KG1 (cell line): ENCODE measurements at places on chromosomes 16 and 17.

DNA sequence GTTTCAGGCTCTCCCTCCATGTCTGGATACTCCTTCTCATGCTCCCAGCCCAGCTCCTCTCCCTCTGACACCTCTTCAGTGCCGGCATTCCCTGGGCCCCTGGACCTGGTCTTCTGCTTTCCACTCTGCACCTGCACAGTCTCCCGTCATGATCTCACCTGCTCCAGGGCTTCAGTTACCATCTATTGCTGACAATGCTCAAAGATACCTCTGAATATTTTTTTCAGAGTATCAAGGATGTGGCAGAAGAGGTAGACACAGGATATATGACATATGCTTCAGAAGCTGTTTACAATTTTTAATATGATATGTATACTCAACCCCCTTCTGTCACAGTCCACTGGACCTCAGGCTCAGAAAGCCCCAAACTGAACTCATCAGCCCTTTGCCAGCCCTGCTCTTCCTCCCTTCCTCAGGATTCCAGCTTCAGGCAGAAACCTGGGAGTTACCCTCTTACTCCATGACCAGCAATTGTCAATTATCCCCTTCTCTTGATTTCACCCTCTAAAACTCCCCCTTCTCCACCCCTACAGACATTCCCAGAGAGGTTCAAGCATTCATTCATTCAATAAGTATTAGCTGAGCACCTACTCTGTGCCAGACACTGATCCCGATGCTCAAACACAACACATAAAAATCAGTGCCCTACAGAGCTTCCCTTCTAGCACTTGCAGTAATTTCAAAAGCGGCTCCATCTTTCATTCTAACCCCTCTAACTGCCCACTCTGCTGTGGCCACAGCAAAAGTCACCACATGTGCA is 7.8 kb upstream of the MLLT6 start:
- DNase-seq: no peak

DNA sequence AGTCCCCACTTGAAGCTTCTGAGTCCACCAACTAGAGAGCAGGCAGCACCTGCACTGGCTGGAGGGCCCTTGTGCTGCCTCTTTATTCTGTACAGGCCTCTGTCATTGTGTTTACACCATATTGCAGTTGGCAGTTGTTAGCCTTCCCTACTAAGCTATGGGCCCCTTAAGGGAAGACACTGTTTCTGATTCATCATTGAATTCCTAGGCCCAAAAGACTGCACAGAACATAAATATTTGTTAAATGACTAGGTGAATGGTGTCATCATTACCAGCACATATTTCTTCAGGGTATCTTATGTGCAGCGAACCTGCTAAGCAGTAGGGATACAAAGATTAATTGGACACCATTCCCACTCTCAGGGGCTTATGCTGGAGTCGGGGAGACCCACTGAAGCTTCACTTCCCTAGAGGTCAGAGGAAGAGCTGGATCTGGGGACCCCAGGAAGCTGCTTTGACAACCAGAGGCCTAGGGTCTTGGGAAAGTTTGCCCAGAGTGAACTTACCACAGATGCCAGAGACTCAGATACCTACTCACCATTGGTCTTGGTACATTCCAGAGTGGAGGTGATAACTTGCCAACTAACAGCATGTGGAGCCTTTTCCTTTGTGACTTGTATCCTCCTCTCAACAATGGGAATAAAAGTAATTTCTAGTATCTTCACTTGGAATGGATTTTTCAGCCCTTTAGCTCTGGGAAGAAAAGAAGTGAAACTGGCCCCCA is 28.7 kb upstream of the DDX52 start:
- no peak for DNase-seq

- DNase-seq: no peak
Measured at GRCh38 chr16:46569231-46569735, 51.9 kb downstream of the SHCBP1 start.

DNA sequence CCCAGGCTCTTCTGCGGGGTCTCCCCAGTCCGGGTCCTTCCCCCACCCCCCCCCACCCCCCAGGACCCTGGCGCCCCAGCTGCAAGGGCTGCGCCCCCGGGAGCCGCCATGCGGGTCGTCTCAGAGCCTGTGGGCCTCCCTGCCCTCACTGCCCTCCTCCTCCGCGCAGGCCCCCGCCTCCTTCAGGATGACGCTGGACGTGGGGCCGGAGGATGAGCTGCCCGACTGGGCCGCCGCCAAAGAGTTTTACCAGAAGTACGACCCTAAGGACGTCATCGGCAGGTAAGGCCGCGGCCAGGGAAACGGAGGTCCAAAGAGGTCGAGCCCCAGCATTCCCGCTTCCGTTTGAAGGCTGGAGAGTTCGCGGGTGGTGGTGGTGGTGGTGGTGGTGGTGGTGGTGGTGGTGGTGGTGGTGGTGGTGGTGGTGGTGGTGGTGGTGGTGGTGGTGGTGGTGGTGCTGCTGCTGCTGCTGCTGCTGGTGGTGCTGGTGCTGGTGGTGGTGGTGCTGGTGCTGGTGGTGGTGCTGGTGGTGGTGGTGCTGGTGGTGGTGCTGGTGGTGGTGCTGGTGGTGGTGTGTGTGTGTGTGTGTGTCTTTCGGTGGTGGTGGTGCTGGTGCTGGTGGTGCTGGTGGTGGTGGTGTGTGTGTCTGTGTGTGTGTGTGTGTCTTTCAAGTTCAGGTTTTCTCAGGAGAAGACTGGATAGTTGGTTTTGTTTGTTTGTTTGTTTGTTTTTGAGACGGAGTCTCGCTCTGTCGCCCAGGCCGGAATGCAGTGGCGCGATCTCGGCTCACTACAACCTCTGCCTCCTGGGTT is 615 bp downstream of the PHKG2 start:
- DNase-seq: no peak

DNA sequence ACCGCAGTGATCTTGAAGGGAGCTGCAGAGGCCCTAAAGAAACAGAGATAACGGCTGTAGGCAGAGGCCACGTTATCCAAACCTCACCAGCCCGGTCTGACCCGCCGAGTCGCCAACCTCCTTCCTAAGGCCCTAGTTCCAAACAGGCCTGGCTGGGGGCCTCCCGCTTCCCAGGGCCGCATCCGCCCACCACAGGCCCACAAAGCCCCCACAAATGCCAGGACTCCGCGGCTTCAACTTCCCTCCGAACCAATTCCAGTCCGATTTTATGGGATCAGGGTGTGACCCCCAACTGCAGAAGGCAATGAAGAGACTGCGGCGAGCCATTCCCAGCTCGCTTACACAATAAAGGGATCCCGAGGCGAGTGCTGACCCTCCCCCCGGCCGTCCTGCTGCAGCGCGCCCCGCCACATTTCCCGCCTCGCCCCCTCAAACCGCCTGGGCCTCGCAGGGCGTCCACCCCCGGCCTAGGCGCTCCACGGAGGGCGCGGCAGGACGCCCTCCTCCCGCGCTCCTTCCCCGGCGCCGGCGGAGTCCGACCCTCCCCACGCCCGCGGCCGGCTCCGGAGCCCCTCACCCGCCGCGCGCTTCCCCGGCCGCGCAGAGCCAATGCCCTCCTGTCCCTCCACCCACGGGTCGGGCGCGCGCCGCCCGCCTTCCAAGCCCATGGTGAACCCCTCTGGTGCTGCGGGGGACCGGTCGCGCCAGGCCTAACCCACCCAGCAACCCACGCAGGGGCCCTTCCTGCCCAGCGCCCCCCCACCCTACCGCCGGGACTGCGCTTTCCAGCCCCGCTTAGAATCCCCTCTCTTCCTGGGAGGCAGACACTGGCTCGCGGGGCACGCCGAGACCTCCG is 926 bp downstream of the MYH10 start:
- DNase-seq: no peak

- DNase-seq: peak; percentile 19
Measured at GRCh38 chr17:8073627-8074484, 13.7 kb downstream of the ALOX12B start.

GRCh38 chr16:85309656-85310587 is 197.7 kb upstream of the CIBAR2 start:
- DNase-seq: peak; percentile 71

DNA sequence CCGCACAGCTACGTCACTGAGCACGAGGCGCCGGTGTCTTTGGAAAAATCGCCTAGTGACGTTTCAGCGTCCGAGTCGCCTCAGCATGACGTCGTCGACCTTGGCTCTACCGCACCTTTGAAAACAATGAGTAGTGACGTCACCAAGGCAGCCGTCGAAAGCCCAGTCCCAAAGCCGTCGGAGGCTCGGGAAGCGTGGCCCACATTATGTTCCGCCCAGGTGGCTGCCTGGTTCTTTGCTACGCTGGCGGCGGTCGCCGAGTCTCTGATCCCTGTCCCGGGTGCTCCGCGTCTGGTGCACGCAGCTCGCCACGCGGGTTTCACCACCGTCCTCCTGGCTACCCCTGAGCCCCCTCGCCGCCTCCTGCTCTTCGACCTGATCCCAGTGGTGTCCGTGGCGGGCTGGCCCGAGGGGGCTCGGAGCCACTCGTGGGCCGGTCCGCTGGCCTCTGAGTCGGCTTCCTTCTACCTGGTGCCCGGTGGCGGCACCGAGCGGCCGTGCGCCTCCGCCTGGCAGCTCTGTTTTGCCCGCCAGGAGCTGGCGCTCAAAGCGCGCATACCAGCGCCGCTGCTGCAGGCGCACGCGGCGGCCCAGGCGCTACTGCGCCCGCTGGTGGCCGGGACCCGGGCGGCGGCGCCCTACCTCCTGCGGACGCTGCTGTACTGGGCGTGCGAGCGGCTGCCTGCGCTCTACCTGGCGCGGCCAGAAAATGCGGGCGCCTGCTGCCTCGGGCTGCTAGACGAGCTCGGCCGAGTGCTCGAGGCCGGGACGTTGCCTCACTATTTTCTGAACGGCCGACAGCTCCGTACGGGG is 1.5 kb downstream of the TMEM102 start:
- no peak for DNase-seq

GRCh38 chr17:34423978-34424813 is 61.2 kb upstream of the CCL1 start:
- no peak for DNase-seq

GRCh38 chr17:27233776-27234175 is 60.1 kb upstream of the WSB1 start:
- no peak for DNase-seq

DNA sequence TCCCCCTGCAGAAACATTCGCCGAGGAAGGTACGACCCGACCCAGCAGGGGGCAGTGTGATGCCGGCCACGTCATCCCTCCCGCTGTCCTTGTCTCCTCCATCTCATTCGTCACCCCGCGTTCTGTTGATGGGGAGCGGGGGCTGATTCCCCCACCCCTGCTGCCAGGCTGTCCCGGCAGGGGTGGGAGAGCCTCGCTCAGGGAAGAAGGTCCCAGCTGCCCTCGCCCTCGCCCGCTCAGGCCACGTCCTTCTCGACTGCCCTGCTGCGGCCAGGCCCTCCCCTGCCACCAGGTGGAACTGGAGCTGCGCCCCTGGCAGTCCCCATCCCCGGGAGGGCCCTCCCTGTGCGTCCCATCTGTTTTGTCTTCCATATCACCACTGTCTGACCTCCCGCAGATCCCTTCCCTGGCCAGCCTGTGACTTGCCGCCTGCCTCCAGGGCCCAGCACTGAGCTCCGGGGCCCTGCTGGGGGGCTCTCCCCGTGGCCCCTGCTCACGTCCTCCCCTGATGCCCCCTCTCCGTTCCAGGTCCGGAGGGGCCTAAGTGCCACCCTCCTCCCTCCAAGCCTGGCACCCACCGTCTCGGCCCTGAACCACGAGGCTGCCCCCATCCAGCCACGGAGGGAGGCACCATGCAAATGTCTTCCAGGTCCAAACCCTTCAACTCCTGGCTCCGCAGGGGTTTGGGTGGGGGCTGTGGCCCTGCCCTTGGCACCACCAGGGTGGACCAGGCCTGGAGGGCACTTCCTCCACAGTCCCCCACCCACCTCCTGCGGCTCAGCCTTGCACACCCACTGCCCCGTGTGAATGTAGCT is 20.6 kb downstream of the ADAM11 start:
- DNase-seq: peak; percentile 77

GRCh38 chr16:3234543-3234856 is 458 bp downstream of the ZNF200 start:
- no peak for DNase-seq

DNA sequence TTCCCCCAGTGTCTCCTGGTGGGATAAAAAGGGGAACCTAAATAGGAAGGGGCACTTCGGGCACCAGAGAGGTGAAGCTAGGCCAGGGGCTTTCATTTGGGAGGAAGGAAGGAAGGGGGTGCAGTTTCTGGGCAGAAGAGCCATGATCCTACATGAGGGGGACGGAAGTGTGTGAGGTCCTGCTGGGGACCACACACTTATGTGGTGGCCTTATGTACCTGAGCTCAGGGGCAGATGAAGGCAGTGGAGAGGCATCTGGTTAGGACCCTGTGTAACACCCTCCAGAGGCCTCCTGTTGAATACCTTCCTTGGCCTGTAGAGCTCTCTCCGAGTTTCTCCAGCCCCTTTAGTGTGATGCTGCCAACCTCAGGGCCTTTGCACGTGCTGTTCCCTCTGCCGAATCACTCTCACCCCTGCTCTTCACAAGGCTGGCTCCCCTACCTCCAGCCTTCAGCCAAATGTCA is 21.2 kb downstream of the IGFBP4 start:
- no peak for DNase-seq

DNA sequence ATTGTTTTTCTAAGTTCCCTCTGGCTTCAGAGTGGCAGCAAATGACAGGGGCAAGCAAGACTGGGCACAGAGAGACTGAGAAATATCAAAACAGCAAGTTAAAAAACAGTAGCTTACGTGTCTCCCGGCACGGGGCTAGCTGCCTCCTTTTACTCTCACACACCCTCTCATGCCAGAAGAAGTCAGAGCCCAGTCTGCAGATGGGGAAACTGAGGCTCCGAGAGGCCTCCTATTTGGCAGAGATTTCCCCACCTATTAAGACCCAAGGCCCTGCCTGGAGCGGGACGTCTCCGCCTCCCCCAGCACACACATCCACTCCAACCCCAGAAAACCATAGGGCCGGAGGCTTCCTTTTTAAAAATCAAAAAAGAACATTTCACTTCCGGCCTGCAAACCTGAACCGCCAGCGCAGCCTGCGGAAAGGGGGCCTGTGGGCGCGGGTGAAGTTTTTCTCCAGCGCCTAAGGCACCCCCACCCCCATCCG is 832 bp downstream of the CARHSP1 start:
- peak; percentile 51 for DNase-seq

- DNase-seq: no peak
Measured at GRCh38 chr17:69602972-69603371, 188.5 kb downstream of the MAP2K6 start.

- DNase-seq: peak; percentile 32
Measured at GRCh38 chr17:38870259-38871165, 654 bp downstream of the LASP1 start.

- no peak for DNase-seq
Measured at GRCh38 chr16:75250809-75251279, 580 bp downstream of the BCAR1 start.

GRCh38 chr16:75727221-75727620 is 931 bp upstream of the CPHXL start:
- no peak for DNase-seq
